NCI-H526 treated with DMSO at 0.1 percent for 48 hours (cell line): ENCODE measurements at places on chromosomes 2 and 18.

- DNase-seq, result no peak
These were observed 47.9 kb upstream of the RAB12 start for GRCh38 chr18:8561123-8561910.

GRCh38 chr2:119630121-119630520 is 48.9 kb upstream of the TMEM177 start:
- no peak for DNase-seq

DNA sequence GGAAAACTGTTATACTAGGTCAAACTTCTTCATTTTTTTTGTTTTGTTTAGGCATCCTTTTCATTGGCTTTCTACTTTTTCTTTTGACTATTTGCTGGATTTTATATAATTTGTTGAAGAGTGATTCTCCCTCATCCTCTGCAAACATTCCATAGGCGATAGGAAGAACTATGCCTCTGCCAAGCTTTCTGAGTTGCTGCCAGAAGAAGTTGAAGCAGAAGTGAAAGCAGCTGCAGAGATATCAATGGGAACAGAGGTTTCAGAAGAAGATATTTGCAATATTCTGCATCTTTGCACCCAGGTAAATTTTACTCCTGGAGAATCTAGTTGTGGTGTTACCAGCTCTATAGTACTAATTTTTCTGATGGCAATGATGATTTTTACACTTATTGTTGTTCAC is 25.4 kb downstream of the NOP58 start:
- no peak for DNase-seq

DNA sequence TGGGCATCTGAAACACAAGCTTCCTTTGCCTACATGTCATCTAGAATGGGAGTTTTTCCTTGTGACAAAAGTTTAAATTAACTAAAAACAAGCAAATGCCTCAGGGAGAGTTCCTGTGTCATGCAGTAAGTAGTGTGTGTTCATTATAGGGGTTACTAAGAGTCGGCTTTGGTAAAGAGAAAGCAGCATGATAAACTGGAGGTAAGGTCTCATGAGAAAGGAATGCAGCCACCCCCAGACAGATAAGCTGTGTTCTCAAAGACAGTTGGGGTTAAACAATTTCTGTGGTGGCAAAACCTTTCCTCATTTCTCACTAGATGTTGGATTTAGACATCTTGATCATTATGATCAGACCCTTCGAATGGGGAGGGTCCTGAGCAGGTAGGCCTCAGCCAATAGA is 129.7 kb downstream of the MAP4K4 start:
- DNase-seq, result no peak

DNA sequence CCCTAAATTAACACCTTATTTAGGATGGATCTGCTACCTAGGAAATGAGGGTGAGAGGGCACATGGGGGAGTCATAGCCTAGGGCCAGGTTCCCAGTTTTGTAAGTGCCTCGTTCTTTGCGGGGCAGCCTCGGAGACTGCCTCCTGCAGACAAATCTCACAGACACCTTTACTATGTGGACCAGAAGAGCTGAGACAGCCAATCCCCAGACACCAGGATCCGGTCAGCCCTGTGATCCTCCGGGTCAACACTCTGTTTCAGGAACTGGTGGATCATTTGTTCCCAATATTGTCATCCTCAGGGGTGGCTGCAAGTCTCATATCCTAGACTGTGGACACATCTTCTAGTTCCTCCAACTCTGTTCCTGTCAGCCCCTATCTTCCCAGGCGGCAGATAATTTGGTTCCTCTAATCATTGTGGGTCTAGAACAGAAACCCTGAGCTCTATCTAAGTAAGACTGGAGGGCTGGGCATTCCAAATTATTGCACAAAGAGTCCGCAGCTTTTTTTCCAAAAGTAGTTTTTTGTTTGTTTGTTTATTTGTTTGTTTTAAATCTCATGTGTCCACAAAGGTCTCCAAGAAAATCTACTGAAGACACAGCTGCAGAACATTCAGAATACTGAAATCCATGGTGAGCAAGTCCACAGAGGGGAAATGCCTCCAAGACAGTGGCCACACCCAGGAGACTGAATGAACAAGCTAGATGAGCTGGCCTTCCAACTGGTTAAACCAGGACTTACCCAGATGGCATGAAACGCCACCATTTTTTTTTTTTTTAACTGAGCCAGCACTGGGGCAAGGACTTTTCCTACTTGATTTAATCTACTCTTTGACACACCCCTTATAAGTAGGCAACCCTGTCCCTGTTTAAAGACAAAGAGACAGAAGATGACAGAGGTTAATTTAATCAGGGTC is 6.2 kb upstream of the GDF7 start:
- DNase-seq, result no peak
